ENCODE measurements at places on chromosomes 1 and 21.

- DNase-seq = no peak
These were observed 20.5 kb upstream of the BCL10 start for GRCh38 chr1:85296980-85297379.

- no peak for DNase-seq
These were observed 194.7 kb upstream of the FMN2 start for GRCh38 chr1:239896980-239897379.

- no peak for DNase-seq
These were observed 26.8 kb upstream of the CADM3 start for GRCh38 chr1:159144571-159144970.

- no peak for DNase-seq
These were observed 13.4 kb downstream of the FCRL4 start for GRCh38 chr1:157584503-157584902.
